Stimulated activated CD4-positive, alpha-beta T cell treated with anti-CD3 and anti-CD28 coated beads, Interleukin-2, amount 100 ng/mL, for 24 hours (primary cell): ENCODE measurements at places on chromosomes 6 and 20.

- DNase-seq, result no peak
Observed at GRCh38 chr6:23175391-23175790, 606.0 kb downstream of the HDGFL1 start.

DNA sequence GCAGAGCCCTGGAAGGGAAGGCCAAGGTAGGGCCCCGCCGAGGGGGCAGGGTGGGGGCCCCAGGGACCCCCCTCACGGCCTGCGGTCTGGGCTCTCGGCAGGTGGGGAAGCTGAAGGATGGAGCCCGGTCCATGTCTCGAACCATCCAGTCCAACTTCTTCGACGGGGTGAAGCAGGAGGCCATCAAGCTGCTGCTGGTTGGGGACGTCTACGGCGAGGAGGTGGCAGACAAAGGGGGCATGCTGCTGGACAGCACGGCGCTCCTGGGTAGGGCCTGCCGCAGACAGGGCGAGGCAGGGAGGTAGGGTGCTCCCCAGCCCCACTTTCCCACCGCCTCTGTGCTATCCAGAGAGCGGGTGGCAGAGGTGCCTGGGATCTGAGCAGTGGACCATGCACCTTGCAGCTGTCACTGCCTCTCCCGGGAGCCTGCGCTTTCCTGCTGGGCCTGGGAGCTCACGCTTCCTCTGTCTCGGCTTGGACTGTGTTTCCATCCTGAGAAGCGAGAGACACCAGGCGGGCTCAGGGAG is 83.1 kb downstream of the SYNJ2 start:
- no peak for DNase-seq

DNA sequence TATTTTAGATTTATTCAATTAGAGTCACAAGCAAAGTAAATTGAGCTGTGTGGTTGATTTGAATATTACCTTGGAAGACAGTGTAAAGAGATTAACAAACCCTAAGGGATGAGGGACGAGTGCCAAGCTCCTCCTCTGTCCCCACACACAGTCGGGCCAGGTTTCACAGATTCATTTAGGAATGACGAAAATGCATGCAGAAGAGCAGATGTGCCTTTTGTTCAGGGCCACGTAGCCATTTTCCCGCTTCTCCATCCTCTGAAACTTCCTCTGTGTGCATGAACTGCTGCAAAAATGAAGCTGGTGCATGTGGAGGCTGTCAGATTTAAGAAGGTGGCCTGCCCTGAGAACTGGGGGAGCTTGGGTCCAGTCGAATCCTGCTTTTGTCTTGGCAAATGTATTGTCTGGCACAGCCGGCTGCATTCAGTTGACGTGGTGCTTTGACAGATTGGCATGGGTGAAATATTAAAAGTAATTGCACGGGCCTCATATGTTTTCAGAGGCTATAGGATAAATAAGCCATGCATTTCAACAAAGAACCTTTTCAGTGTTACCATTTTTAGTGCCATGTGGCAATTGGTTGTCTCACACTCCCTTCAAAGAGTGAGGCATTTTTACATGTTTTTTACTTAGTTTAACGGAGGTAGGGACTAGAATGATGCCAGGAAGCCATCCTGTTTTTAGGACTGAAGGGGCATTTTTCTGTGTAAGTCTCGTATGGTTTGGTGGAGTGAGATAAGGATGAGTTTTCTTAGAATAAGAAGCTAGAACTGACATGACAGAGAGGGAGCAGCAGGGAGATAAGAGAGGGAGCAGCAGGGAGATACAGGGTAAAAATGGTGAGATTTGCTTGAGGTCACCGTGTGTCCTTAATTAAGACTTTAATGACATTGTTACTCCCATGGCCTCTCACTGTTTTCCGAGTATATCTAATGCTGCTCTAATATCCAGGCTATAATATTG is 361.1 kb downstream of the NRN1 start:
- no peak for DNase-seq

- no peak for DNase-seq
Observed at GRCh38 chr6:35427851-35428321, 24.3 kb upstream of the FANCE start.

DNA sequence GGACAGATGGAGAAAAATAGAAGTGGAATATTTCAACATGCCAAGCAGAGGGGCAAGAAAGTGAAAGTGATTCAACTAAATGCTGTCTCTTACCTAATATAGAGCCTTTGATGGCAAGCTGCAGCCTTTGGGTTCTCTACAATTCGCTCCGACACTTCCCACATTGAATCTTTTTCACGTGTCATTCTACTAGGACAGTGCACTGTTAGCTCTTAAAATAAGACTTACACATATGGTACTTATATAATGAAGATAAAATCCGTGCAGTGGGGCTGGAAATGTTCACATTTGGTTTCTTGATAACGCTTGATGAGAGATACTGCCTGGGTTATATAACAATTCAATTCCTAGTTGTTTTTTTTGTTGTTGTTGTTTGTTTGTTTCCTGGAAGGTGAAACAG is 502.4 kb downstream of the LMBRD1 start:
- DNase-seq, result no peak

GRCh38 chr6:7261852-7262461 is 51.0 kb downstream of the SSR1 start:
- no peak for DNase-seq

GRCh38 chr20:58087562-58087858 is 140.9 kb downstream of the ANKRD60 start:
- DNase-seq, result no peak

GRCh38 chr6:118715376-118715775 is 64.0 kb upstream of the CEP85L start:
- DNase-seq, result no peak

DNA sequence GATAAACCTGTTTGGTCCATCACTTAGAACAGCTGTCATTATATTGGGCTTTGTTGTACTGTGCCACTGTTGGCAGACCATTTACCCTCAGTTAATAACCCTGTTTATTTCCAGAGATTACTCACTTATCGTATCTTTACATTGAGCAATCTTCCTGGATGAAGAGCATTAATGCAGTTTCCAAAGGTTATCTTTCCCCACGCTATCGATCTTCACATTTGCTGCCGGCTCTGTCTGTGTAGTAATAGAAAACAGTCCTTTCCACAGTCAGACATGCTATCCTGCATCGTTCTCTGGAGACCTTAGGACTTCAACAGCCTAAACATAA is 27.4 kb downstream of the GHRH start:
- no peak for DNase-seq

GRCh38 chr6:15630202-15630601 is 32.6 kb downstream of the DTNBP1 start:
- DNase-seq, result no peak

DNA sequence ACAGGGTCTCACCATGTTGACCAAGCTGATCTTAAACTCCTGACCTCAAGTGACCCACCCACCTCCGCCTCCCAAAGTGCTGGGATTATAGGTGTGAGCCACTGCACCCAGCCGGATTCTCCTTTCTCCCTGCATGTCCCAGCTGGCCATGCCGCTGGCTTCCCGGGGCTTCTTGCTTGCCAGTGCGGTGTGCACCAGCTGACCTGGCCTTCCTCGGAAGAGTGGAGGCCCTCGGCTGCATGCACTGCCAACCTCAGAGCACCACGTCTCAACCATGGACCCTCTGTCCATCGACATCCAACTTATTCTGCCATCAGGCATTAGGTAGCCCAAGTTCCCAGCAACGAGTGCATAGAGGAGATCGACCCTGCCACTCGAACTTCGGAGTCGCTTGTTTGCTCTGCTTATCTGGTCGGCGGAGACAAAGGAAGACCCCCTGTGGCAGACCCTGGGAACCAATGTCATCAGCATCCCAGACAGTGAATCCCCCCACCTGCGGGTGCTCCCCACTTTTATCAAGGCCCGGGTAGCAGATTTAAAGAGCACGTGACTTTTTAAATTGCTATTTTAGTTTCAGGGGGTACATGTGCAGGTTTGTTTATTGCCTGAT is 307.8 kb downstream of the CDH4 start:
- DNase-seq, result no peak

DNA sequence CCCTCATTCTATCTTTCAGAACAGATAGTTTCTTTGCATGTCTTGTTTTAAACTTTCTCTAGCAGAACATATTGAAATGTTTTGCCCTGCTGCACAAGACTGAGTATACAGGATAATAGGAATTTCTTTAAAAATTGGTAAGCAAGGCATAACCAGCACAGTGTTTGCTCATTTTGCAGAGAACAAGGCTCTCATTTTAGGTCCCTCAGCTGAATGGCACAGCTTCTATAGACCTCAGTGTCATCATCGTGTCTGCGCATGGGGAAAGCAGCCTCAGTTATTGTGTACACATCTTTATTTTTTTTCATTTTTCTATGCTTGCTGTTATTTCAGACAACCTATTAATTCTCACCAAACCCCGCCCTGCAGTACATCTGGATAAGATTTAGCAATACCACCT is 35.7 kb downstream of the TTI1 start:
- DNase-seq, result no peak

GRCh38 chr6:37485291-37485702 is 14.4 kb downstream of the CCDC167 start:
- no peak for DNase-seq

- DNase-seq, result no peak
Observed at GRCh38 chr6:21610341-21610740, 16.8 kb downstream of the SOX4 start.

DNA sequence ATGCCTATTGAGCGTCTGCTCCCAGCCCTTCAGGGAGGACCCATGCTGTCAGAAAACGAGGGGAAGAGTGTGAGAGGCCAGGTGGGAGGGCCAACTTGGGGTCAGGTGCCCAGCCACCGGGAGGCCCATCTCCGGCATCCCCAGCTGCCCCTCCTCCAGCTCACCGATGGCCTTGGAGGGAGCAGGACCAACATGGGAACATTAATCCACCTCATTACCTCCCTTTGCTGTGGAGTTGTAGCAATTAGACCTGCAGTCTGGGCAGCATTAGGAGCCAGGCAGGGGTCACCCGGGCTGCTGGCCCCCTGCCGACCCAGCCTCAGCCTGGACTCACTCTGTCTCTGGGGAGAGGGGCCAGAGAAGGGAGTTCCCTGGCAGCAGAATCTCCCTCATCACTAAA is 25.1 kb downstream of the DLGAP4 start:
- no peak for DNase-seq

DNA sequence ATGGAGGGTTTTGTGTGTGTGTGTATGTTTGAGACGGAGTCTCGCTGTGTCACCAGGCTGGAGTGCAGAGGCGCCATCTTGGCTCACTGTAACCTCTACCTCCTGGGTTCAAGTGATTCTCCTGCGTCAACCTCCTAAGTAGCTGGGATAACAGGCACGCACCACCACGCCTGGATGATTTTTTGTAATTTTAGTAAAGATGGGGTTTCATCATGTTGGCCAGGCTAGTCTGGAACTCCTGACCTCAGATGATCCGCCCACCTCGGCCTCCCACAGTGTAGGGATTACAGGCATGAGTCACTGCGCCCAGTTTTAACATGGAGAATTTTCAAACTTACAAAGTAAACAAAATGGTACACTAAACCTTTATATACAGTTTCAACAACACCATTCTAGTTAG is 22.8 kb downstream of the AMD1 start:
- no peak for DNase-seq

- no peak for DNase-seq
Observed at GRCh38 chr20:48298851-48299484, 513.7 kb upstream of the SULF2 start.

DNA sequence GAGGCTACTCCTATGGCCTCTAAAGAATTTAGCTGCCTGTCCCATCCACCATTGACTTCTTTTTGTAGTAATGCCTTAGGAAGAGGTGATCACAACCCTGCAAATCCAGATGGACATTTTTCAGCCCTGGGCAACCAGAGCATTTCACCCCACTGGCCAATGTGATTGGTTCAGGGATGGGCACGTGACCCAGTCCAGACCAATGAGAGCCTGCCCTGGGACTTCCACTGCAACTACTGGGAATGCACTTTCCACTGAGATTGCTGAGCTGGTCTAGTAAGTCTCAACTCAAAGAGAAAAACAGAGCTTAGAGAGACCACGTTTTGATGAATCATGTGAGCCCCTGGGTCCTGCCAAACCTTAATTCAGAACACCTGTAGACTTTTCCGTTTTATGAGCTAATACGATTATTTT is 8.9 kb upstream of the UBE2V1 start:
- no peak for DNase-seq
